Bronchial epithelial cell (primary cell): ENCODE measurements at places on chromosomes 7 and 10. TPM values are rescaled to one million over a fixed set of nuclear protein-coding genes. Genes with fewer than 3 reads are reported as not detected.

Gene ADAM22
- under 0.01 TPM in 1 of 2 replicates, not detected in the other for total RNA-seq

Gene EBLN1
- not detected in 2 replicates for total RNA-seq

Gene FGFBP3
- 0.26 and 0.38 TPM in 2 replicates for total RNA-seq

Gene FAM25C
- 9.3 TPM in 1 of 2 replicates, not detected in the other for total RNA-seq

Gene C10orf143
- 0.26 and 1.0 TPM in 2 replicates for total RNA-seq

Gene ZNF800
- total RNA-seq, result 13.6 and 14.5 TPM in 2 replicates

Gene OAT
- 117 and 130 TPM in 2 replicates for total RNA-seq

Gene A1CF
- total RNA-seq, result not detected in 2 replicates

Gene OR6B1
- not detected in 2 replicates for total RNA-seq

Gene ELMO1
- under 0.01 TPM in 1 of 2 replicates, not detected in the other for total RNA-seq

Gene MBL2
- total RNA-seq, result not detected in 2 replicates

Gene CFAP58
- 0.53 and 1.2 TPM in 2 replicates for total RNA-seq

Gene WDR86
- total RNA-seq, result 0.13 and 0.79 TPM in 2 replicates

Gene HGF
- total RNA-seq, result under 0.01 and 3.7 TPM in 2 replicates

Gene OPTN
- 57.1 and 98.3 TPM in 2 replicates for total RNA-seq

Gene NPY4R2
- total RNA-seq, result not detected in 2 replicates

Gene UBE2D1
- 6.7 and 7.6 TPM in 2 replicates for total RNA-seq

Gene OR6V1
- not detected in 2 replicates for total RNA-seq

Gene NKX2-3
- under 0.01 TPM in 1 of 2 replicates, not detected in the other for total RNA-seq

Gene PTPRN2
- total RNA-seq, result 1.1 and 2.8 TPM in 2 replicates

Gene VENTX
- total RNA-seq, result not detected in 2 replicates

Gene HOXA6
- 0.53 TPM in 1 of 2 replicates, not detected in the other for total RNA-seq

Gene TMEM139
- 1.0 and 3.7 TPM in 2 replicates for total RNA-seq

Gene ATG9B
- under 0.01 and 0.26 TPM in 2 replicates for total RNA-seq

Gene HTRA1
- 64.1 and 80.3 TPM in 2 replicates for total RNA-seq

Gene GIMAP1
- not detected in 2 replicates for total RNA-seq

Gene CDHR1
- total RNA-seq, result 0.53 and 0.90 TPM in 2 replicates

Gene GRID2IP
- total RNA-seq, result 0.26 TPM in 2 replicates

Gene SMIM30
- 28.2 and 55.4 TPM in 2 replicates for total RNA-seq

Gene FANK1
- 2.1 and 5.2 TPM in 2 replicates for total RNA-seq

Gene SPOCK2
- total RNA-seq, result 0.13 and 0.26 TPM in 2 replicates

Gene OR2A7
- 0.53 and 1.7 TPM in 2 replicates for total RNA-seq

Gene SPACDR
- total RNA-seq, result 0.38 and 0.53 TPM in 2 replicates

Gene FEZF1
- total RNA-seq, result not detected in 2 replicates

Gene TUBB8
- not detected in 2 replicates for total RNA-seq

Gene ZNF365
- total RNA-seq, result 1.3 and 7.2 TPM in 2 replicates

Gene SMO
- total RNA-seq, result 2.4 and 5.0 TPM in 2 replicates

Gene WIPF3
- under 0.01 TPM in 2 replicates for total RNA-seq

Gene DPYSL4
- 0.13 and 0.26 TPM in 2 replicates for total RNA-seq

Gene CYP17A1
- not detected in 2 replicates for total RNA-seq

Gene ZNF282
- total RNA-seq, result 23.2 and 27.3 TPM in 2 replicates

Gene CUBN
- total RNA-seq, result 0.26 and 0.53 TPM in 2 replicates

Gene LLCFC1
- total RNA-seq, result not detected in 2 replicates

Gene SLC26A4
- total RNA-seq, result 0.53 and 1.3 TPM in 2 replicates

Gene PLAU
- 26.3 and 30.0 TPM in 2 replicates for total RNA-seq

Gene AKR1B15
- under 0.01 and 0.13 TPM in 2 replicates for total RNA-seq

Gene KCNIP2
- 0.51 TPM in 1 of 2 replicates, not detected in the other for total RNA-seq

Gene OR2A1
- total RNA-seq, result not detected in 2 replicates

Gene PPP1R3C
- total RNA-seq, result 17.4 and 39.8 TPM in 2 replicates

Gene AP1S1
- total RNA-seq, result 176 and 192 TPM in 2 replicates

Gene SLC26A3
- not detected in 2 replicates for total RNA-seq

Gene FOXI2
- not detected in 2 replicates for total RNA-seq

Gene FZD1
- 2.4 and 4.1 TPM in 2 replicates for total RNA-seq

Gene SPDYE6
- total RNA-seq, result under 0.01 TPM in 1 of 2 replicates, not detected in the other
